H54 (cell line): ENCODE measurements at places on chromosomes 7 and 10.

DNA sequence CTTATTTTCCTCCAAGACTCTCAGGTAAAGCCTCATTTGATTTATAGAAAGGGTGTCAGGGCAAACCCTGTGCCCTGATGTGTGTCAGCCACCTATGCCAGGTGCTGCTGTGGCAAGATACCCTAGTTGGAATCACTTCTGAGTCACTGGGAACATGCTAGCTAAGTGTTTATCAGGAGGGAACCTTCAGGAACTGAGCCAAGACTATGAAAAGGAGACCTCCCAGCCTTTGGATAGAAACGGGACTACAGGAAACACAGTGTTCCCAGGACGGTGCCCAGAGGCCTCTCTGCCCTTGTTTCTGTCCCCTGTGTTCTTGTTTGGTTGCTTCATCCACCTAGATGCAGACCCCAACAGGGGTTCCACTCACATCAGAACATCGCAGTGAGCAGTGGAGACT lies 28.5 kb downstream of the CNNM1 start:
- no peak for DNase-seq

GRCh38 chr7:79287981-79288380 lies 165.5 kb downstream of the MAGI2 start:
- DNase-seq, result no peak

- no peak for DNase-seq
Measured at GRCh38 chr7:5382281-5382892, 41.2 kb downstream of the TNRC18 start.

DNA sequence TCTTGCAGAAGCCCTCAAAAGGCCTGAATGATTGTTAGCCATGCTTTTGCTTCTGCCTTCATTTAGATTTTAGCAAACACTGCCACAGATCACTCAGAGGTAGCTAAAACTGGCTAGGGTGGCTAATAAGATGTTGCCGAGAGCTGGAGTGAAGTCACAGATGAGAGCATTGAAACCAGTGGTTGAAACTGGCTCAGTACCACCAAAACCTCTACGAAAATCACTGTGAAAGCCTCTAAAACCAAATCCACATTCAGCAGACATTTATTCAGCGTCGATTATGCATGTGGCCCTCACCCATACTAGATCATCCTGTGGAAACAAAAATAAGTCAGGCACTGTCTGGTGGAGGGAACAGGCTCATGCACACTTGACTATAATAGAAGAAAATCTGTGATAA lies 50.8 kb downstream of the PIK3CG start:
- DNase-seq, result no peak

GRCh38 chr7:35546691-35547429 lies 148.1 kb downstream of the HERPUD2 start:
- no peak for DNase-seq

GRCh38 chr7:87850836-87851593 lies 25.1 kb downstream of the SLC25A40 start:
- no peak for DNase-seq

DNA sequence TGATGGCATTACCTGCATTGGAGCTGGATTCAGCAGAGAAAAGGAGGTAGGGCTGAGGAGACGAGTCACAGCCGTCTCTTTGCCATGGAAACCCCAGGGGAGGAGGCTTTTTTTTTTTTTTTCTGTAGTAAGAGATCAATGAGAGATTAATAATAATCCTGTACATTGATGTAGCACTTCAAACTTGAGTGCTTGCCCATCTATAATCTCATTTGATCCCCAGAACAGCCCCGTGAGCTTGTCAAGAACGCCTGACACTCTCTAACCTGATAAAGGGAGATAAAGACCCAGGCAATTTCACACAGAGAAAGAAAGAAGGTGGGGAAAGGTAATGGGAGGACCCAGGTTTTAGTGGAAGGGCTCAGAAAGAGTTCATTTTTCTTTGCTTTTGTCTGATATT lies 195.2 kb upstream of the FOXK1 start:
- DNase-seq, result no peak

GRCh38 chr10:15373199-15373598 lies 2.1 kb upstream of the FAM171A1 start:
- no peak for DNase-seq

GRCh38 chr10:22231260-22231659 lies 13.4 kb upstream of the EBLN1 start:
- no peak for DNase-seq

GRCh38 chr10:99422529-99423096 lies 7.8 kb downstream of the GOT1 start:
- DNase-seq, result no peak

DNA sequence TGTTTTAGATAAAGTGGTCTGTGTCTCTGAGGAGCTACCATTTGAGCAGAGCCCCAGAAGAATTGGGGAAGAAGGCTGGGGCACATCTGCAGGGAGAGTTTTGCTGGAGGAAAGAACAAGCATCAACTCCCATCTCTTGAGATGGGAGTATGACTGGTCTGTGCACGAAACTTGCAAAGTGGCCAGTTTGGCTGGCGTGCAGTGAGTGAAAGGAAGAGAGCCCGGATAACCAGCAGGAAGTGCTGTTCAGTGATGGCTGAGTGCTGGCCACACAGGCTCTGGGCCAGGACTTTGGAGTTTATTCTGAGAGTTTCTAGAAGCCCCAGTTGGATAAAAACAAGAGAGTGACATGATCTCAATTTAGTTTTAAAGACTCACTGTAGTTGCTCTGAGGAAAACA lies 34.4 kb upstream of the SVIL start:
- no peak for DNase-seq

DNA sequence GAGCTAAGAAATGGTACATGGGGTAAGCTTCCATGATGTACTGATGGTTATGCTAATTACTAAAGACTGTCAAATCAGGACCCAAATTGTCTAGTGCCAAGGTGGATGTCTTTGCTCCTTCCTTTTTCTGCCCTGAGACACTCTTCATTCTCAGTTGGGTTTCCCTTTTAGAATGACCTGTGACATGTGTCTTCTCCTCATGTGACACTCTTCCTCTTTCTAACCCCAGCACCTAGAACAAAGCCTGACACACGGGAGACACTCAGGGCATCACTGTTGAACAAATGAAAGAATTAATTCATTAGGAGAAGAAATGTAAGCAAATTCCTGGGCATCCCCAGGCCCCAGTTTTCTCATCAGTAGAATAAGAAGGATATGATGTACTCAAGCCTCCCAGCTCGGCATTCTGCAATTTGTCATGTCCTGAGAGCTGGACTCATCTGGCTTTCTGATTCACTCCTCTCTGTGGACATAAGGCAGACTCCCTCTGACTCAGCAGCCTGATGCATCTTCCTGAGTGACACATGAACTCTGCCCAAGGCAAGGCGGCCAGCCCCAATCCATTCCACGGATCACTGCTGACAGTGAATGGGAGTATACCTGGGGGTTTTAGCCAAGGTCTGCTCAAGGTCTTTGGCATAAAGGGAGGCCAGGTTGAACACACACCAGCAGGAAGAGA lies 473.8 kb downstream of the KCNMA1 start:
- DNase-seq, result peak; percentile 61

- no peak for DNase-seq
Measured at GRCh38 chr7:158414486-158414961, 173.1 kb downstream of the PTPRN2 start.

DNA sequence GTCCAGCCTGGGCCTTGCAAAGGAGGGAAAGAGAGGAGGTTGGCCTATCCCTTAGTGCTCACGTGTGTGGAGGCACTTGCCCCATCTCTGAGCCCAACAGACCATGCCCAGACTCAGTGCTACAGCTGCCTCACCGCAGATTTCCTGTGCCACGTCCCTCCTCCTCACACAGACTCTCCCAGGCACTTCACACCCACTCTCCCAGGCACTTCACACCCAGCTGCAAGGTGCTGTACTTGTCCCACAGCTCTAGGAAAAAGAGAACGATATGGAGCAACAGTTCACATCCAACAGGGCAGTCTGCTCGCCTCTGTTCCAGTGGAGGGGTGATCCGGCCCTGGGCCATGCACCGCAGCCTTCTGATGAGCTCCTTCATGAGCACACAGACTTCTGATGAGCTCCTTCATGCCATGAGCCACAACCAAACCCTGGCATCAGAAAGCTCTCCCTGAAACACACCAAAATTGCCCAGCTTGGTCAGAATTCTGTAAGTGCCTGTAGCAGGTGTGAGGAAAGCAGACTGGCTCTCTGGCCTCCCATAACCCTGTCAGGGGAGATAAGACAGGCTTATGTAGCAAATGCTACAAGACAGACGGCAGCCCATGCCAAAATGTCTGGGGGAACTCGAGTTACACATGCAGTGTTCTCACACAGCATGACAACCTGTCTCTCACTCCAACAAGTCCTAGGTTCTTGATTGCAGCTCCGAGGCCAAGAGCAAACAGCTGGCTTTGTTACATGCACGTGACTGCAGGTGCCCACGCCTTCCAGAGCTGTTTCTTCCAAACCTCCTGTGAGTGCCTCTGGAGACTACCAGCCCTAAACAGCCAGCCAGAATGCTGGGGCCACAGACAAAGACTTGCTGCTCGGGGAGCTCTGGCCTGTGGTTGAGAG lies 348.5 kb downstream of the GRID1 start:
- no peak for DNase-seq

GRCh38 chr7:18962031-18962430 lies 155.4 kb downstream of the TWIST1 start:
- DNase-seq, result no peak

DNA sequence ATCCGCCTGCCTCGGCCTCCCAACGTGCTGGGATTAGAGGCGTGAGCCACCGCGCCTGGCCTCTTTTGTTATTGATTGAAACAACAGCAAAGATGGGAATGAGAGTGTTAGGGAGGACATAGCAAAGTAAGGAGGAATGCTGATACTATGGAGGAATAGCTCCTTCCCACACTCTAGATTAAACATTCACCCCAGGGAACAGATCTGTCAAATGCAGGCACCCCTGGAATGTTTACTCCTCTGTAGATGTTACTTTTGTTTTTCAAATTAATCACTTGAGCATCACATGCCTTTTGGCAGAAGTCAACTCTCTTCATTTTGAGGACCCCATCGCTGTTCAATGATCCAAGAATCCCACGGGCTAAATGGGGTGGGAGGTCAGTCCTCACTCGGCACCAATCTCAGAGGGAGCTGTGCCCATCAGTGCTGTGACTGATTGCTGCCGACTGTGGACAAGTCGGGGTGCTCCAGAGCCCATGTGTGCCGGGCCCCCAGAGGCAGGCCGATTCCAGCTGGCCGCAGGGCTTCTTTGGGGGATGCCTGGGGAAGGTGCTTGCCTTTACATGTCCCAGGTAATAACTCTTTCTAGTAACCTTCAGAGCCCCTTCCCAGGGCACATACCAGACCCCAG lies 10.2 kb upstream of the COBL start:
- no peak for DNase-seq

DNA sequence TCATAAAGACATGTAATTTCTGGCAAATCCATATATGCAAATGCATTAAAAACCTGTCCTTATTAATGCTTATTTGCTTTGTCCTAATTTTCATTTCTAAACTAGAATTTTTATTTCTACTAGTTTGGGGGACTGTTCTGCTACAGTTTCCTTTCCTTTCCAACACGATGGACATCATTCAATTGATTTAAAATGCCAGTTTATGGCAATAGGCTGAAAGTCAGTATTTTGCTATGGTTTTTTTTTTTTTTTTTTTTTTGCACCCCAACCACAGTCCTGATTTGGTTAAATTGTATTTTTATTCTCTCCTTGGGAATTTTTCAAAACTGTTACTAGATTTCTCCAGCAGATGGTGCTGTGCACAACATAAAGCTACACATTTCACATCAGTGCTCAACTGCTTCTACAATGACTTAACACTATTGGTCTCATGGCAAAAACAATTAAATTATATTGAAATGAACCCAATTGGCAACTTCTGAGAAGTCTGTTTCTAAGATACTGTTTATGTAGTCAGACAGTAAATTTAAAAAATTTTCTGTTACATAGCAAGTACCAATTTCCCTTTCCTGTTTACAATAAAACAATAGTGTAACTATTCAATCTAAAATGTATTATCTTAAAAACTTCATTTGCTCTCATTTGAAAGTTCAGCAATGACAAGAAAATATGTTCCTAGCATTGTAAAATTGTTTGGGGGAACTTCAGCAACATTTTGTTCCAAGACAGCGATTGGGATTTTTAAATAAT lies 193.8 kb upstream of the CCDC6 start:
- DNase-seq, result peak; percentile 26

- no peak for DNase-seq
Measured at GRCh38 chr7:82384779-82385178, 58.8 kb downstream of the CACNA2D1 start.

DNA sequence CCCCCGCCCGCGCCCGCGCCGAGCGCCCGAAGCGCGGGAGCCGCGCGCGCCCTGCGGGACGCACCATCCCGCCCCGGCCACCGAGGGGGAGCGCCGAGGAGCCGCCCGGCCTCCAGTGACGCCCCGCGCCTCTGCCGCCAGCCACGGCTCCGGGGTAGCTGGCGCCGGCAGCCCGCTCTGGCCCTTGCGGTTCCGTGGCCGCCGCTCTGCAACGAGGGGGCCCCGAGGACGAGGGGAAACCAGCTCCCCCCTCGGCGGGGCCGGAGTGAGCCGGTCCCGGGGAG lies at the start of gene PAXIP1:
Gene PAXIP1, minus strand, starts transcription at position 33 of the 284 bp plus-strand sequence. CDS start 195 bp downstream, outside the sequence.
- no peak for DNase-seq
